ENCODE measurements at places on chromosomes 11 and 22. TPM values are rescaled to one million over a fixed set of nuclear protein-coding genes. Genes with fewer than 3 reads are reported as not detected.

DNA sequence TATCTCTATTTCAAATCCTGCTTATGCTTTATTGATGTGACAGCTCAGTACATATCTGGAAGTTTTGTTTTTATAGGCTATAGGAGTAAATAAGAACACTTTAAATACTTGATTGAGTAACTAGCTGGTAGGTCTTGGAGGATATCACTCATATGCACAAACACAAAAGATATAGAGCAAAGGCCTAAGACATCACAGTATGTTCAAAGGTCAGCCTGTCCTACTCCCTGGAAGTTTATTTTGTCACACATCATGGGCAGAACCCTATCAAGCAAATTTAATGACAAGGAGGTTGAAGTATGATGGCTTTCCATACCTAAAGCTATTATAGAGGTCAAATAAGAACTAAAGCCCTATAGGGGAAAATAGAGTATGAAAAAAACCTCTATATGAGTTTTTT lies 70.0 kb upstream of the MS4A8 start:
- no peak for DNase-seq

The C11orf91 gene
- total RNA-seq, result 0.41 TPM

DNA sequence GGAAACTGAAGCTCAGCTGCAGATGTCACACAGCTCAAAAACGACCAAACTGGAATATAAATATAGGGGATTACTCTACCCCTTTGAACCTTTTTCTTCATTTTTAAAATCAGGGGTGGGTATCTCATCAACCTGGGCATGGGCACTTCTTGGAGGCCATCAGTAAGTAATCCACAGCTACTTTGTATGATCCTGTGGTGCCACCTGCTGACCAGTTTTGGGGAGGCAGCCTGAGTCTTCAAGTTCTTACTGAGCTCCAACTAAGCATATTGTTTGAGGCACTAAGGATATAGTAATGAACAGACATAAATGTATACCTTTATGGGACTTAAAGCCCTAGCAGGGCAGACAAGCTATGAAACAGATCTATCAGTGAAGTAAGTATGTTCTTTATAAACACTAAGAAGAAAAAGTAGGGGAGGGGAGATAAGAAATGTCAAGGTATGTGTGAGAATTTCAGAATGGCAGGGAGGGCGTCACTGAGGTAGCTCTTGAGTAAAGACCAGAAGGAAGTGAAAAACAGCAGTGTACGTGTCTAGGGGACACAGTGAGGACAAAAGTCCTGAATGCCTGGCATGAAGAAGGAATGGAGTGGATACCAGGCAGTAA lies 18.4 kb downstream of the TUB start:
- DNase-seq, result peak; percentile 55

The FAM111A gene
- total RNA-seq, result 40.8 TPM

DNA sequence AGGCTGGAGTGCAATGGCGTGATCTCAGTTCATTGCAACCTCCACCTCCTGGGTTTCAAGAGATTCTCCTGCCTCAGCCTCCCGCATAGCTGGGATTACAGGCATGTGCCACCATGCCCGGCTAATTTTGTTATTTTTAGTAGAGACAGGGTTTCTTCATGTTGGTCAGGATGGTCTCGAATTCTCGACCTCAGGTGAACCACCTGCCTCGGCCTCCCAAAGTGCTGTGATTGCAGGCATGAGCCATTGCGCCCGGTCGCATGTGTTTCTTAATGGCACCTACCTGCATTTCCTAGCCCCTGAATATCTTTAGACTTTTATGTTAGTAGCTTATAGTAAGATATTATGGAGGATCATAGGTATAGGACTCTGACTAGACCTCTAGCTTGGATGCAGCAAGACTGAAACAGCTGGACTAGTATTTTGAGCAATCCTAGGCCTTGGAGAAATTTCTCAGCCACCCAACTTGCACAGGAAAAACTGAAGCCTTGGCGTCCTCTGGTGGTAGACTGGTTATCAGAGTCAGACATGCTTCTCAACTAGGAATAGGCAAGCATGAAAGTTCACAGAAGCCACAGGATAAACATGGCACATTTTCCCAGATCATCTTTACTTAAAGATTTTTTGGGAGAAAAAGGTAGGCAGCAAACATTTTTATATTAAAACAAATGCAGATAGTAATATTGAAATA lies 22.7 kb upstream of the C1QTNF4 start:
- no peak for DNase-seq

GRCh38 chr11:35377262-35377661 lies 42.1 kb downstream of the SLC1A2 start:
- DNase-seq, result no peak

The GCAT gene
- 17.5 TPM for total RNA-seq

The IFTAP gene
- 19.2 TPM for total RNA-seq

- DNase-seq, result no peak
Observed at GRCh38 chr11:109209572-109209971, 212.4 kb upstream of the C11orf87 start.

DNA sequence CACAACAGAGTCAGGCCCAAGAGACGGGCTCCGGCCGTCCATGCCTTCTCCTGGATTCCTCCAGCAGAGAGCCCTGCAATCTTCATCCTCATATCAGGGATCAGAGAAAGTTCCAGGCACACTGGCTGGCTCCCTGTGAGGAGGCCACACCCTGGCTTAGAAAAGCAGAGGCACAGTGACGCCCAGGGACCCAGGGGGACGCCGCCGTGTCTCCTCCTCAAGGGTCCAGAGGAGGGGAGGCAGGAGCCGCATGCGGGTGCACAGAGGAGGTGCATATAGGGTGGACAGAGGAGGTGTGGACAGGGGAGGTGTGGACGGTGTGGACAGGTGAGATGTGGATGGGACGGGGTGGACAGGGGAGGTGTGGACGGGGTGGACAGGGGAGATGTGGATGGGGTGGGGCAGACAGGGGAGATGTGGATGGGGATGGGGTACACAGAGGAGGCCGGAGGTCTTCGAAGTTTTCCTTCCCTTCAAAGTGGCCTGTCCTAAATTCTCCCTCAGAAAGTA lies 1521.9 kb downstream of the BRD1 start:
- DNase-seq, result no peak

GRCh38 chr22:29476116-29476515 lies 3.9 kb upstream of the NEFH start:
- DNase-seq, result no peak

DNA sequence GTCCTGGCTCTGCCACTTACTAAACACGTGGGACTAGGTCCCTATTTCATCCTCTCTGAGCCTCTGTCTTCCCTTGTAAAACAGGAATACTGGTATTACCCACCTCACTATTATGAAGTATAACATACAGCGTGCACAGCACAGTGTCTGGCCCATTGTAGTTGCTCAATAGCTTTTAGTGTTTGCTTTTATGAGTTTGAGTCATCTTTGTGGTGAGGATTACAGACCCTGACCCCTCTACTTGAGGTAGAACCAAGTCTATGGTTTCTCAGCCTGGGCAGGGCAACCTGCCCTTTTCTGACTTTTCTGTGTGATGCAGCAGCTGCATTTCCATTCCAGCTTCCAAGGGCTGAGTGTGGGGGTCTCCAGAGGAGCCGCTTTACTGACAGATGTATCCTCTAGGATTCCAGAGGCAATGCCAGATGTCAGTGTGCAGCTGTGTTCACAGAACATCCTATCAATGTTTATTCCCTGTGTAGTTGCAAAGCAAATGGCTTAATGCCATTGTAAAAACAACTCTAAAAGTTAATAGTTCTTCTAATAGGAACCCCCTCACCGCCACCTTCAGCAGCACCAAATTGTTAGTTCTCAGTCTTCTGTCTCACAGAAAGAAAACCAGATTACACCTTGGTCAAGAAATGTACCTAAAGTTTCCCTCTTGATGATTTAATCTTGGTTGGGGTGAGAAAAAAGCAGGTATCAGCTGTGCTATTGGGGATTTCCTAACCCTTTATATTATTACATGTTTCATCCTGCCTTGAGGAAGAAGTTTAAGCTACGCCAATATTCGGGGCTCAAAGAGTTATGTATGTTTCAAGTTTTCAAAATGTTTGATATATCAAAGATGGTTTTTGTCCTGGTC lies 16.8 kb downstream of the PRR5L start:
- peak; percentile 66 for DNase-seq

DNA sequence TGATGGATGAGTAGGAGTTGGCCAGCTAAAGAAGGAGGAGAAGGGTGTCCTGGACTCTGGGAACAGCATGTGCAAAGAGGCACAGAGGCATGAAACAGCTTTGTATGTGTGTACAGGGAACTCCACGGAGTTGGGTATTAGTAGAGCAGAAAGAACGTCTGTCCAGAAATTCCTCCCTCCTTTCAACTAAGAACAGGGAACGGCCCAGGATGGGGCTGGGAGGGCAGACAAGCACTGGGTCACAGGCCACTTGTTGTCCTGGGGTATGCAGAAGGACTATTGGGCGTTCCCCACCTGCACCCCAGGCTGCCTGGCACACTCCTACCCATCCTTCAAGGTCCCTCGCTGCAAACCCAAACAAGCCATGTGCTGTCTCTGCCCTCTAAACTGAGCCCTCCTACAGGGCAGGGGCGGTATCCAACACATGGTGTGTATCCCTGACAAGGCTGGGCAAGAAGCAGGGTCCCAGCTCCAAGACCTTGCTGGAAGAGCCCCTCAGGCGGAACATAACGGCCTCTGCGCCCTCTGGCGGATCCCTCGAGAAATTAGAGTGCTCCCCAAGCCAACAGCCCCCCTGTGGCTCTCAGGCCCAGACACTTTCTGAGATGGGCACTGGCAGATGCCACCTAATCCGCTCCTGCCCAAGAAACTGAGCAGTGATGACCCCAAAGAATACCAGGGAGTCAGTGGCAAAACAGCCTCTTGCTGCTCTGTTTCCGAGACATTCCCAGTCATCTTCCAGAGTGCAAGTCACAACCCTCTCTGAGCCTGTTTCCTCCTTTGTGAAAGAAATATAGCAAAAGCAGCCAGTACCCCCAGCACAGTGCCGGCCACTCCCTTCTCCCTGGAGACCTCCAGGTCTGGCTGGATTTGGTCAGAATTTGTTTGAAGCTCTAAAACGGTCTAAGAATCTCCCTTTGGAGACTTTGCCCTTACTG lies 1.6 kb upstream of the ELFN2 start:
- DNase-seq, result peak; percentile 25

The WT1 gene
- total RNA-seq, result not detected

DNA sequence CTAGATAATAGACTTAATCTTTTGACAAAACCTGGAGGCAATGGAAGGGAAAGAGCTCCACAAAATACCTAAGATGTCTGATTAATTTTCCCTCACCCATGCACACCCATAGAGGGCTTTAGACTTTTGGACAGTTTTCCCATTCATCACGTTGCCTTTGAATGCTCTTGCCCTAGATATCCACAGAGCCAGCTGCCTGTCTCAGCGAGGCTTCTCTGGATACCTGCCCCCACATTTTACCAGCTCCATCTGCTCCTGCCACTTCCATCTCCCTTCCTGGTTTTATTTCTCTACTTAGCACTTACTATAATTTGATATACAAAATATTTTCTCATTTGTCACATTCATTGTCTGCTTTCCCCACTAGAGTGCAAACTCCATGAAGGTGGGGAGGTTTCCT lies 136.8 kb downstream of the FDX1 start:
- DNase-seq, result no peak
